Camera-type eye (tissue), 1 donor: ENCODE measurements at places on chromosomes 13 and 19. TPM values are rescaled to one million over a fixed set of nuclear protein-coding genes. Genes with fewer than 3 reads are reported as not detected.

Gene GNA15
- total RNA-seq, result 3.0 TPM

Gene SLC17A7
- total RNA-seq, result 78.0 TPM

Gene KRTDAP
- total RNA-seq, result not detected

Gene KIR2DL1
- not detected for total RNA-seq

Gene FAM216B
- total RNA-seq, result 0.55 TPM

Gene CNMD
- total RNA-seq, result 6.5 TPM

Gene COMP
- total RNA-seq, result 0.60 TPM

Gene IGFL3
- total RNA-seq, result not detected

Gene SYNGR4
- total RNA-seq, result not detected

Gene ADGRE2
- total RNA-seq, result 0.49 TPM

Gene STARD13
- 30.0 TPM for total RNA-seq

Gene EPSTI1
- 2.4 TPM for total RNA-seq

Gene CDC42EP5
- 16.4 TPM for total RNA-seq

Gene PRR36
- total RNA-seq, result 4.7 TPM

Gene INSR
- total RNA-seq, result 74.1 TPM

Gene SERP2
- 12.5 TPM for total RNA-seq

Gene RHPN2
- 52.2 TPM for total RNA-seq

Gene DIRAS1
- total RNA-seq, result 11.7 TPM

Gene BST2
- 4.5 TPM for total RNA-seq

Gene SIGLEC8
- not detected for total RNA-seq

Gene ZNF737
- total RNA-seq, result 73.2 TPM

Gene ZNF541
- total RNA-seq, result 0.44 TPM

Gene ACTMAP
- 2.6 TPM for total RNA-seq

Gene CYP2B6
- total RNA-seq, result not detected

Gene GAPDHS
- total RNA-seq, result 0.38 TPM

Gene KLHL26
- total RNA-seq, result 18.0 TPM

Gene ZNF135
- 25.1 TPM for total RNA-seq

Gene PDE4C
- 3.8 TPM for total RNA-seq

Gene ZNF491
- total RNA-seq, result 26.3 TPM
